ENCODE measurements at places on chromosomes 7 and 10.

- DNase-seq, result peak; percentile 6
Measured at GRCh38 chr7:99036546-99037111, 107.3 kb downstream of the SMURF1 start.

GRCh38 chr10:100723770-100724530 lies 21.4 kb upstream of the PAX2 start:
- DNase-seq, result no peak

DNA sequence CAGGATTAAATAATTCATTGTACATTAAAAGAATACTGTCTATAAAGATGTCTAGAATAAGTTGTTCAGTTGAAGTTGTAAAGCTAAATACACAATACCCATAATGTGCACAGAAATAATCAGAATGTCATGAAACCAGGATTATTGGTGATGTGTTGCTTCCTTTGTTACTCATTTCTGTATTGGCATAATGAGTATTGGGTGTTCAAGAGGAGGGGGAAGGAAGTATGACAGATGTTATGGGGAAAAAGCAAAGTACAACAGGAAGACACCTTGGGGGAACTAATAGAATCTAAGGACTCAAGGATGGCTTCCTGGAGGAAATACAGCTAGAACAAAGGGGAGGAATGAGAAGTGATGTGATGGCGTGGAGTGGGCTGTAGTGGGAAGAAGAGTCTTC lies 15.0 kb downstream of the ANKRD1 start:
- DNase-seq, result no peak

GRCh38 chr10:29651767-29652166 lies 17.0 kb upstream of the SVIL start:
- DNase-seq, result no peak

- no peak for DNase-seq
Measured at GRCh38 chr10:98332623-98333269, 64.8 kb upstream of the LOXL4 start.

Measured in NCI-H524 (cell line).